Stimulated activated CD4-positive, alpha-beta T cell treated with anti-CD3 and anti-CD28 coated beads, Interleukin-15, amount 100 ng/mL, for 24 hours (primary cell): ENCODE measurements at places on chromosomes 16 and 17.

GRCh38 chr16:29995324-29995910 is at the start of gene HIRIP3:
HIRIP3 (minus strand) TSS chr16:29995617; CDS start chr16:29995605, 12 bp downstream.
- peak; percentile 91 for DNase-seq

DNA sequence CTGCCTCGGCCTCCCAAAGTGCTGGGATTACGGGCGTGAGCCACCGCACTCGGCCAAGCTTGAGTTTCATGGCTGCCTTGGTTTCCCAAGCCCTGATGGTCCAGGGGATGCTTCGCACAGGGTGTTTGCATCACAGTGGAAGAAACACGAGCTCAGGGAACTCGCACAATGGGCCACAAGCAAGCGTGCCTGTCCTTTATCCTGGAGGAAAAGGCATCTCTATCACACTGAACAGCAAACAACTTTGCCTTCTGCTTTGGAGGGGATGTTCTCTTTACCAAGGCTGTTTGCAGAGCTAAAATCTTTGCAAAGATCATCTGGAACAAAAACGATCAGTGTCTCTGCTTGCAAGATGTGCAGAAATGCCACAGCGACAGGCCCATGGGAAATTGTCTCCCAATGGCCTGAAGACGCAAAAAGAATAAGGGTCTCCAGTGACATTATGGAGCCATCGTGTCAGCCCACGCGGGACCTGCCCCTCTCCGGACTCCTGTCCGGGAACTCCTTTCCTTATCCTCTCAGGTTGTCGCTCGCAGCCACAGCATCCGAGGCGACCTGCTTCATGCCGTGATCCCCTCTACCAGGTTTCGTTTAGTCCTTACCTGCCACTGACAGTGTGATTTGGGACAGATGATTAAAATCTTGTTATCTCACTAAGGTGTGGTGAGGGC is 44.1 kb upstream of the CBFA2T3 start:
- DNase-seq, result no peak

DNA sequence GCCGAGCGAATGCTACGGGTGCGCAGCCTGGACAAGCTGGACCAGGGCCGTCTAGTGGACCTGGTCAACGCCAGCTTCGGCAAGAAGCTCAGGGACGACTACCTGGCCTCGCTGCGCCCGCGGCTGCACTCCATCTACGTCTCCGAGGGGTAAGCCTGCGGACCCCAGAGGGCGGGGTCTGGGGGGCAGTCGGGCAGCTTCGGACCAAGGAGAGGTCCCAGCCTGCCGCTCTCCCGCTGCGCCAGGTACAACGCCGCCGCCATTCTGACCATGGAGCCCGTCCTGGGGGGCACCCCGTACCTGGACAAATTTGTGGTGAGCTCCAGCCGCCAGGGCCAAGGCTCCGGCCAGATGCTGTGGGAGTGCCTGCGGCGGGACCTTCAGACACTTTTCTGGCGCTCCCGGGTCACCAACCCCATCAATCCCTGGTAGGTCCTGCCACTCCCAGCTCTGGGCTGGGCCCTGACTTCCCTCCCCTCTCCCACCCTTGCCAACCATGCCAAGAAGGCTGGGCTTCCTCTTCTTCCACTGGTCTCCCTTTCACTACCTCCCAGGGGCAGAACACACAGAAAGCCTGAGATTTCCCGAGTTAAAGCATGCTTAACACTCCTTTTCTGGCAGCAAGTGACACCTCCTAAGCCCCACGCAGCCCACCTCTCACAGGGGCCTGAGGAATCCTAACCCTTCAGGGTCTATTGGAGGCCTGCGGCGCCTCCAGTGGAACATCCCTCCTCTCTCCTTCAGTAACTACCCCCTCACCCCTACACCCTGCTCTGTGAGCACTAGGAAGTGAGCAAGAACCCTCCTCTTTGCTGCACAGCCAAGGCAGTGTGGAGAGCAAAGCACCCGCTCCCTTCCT is 3.2 kb downstream of the NAGS start:
- no peak for DNase-seq

DNA sequence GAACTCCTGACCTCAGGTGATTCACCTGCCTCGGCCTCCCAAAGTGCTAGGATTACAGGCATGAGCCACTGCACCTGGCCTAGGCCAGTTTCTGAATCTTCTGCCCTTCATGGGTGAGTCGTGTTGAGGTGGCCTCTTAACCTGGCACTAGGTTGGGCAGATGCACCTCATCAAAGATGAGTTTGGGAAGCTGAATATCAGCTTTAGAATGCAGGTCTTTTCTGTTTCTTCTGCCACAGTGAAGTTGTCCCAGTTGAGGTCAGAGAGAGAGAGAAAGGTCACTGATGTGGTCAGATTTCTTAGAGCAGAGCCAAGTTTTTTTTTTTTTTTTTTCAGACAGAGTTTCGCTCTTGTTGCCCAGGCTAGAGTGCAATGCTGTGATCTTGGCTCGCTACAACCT is 111.3 kb upstream of the WSCD1 start:
- no peak for DNase-seq

GRCh38 chr16:62927122-62927521 is 890.9 kb upstream of the CDH8 start:
- DNase-seq, result no peak

GRCh38 chr16:50831751-50832150 is 89.9 kb downstream of the CYLD start:
- DNase-seq, result no peak

GRCh38 chr16:23857881-23858269 is 22.1 kb downstream of the PRKCB start:
- no peak for DNase-seq

- DNase-seq, result peak; percentile 81
These were observed 86.1 kb downstream of the ZDHHC7 start for GRCh38 chr16:84925092-84925772.

GRCh38 chr16:69834807-69835466 is 72.8 kb downstream of the WWP2 start:
- no peak for DNase-seq

GRCh38 chr16:84416407-84417321 is 48.3 kb downstream of the ATP2C2 start:
- DNase-seq, result no peak

DNA sequence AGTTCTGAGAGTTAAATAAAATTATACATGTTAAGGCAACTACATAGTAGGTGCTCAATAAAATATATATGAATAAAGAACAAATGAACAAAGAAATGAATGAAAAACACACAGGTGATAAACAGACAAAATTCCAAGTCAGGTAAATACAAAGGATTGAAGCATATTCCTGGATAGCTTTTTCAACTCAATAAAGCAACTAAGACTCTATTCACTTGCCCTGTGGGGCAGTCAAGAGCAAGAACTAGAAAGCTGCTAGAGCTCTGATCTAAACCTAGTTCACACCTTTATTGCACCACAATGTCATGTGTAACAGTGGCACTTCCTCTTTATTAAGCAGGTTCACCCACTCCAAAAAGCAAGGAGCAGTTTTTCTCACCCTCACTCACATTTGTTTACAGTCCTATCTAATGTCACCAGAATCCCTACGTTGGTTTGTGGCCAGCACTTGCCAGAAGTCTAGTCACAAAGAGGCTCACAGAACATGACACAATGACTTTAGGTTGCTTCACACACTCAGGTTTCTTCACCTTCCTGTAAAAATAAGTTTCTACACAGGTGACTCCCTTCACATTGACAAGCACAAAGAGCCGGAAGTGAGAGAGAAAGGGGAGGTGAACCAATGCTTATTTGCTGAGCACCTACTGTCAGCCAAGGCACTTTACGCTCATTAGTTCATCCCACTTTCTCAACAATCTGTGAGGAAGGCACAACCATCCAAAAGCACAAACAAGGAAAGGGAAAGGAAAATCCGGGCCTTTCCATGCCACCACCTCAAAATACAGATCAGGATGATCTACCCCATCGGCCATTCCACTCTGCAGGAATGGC is 70.8 kb downstream of the XPO6 start:
- peak; percentile 43 for DNase-seq

DNA sequence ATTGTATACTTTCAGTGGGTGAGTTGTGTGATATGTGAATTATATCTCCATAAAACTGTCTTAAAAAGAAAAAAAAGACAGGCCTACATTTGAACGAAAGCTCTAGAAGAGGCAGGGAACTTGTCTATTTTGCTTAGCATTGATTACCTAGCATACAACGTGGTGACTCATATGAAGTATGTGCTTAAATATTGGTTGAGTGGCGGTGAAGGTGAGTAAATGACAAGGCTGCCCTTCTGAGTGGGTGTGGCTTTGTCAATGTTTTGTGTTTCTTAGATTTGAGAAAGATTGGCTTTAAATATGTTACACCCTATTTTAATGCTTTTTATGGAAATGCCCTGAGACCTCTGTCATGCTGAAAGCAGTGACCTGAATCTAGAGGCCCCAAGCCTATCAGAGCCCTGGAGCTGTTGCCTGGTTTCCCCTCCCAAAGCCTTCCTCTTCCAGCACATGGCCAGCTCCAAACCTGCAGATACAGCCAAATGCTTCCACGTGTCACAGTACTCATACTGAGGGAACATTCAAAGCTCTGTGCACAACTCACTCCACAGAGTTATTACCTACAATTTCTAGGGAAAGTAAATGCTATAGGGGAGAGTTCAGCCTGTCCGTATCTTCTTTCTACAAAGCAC is 260.0 kb downstream of the PHKB start:
- DNase-seq, result no peak

DNA sequence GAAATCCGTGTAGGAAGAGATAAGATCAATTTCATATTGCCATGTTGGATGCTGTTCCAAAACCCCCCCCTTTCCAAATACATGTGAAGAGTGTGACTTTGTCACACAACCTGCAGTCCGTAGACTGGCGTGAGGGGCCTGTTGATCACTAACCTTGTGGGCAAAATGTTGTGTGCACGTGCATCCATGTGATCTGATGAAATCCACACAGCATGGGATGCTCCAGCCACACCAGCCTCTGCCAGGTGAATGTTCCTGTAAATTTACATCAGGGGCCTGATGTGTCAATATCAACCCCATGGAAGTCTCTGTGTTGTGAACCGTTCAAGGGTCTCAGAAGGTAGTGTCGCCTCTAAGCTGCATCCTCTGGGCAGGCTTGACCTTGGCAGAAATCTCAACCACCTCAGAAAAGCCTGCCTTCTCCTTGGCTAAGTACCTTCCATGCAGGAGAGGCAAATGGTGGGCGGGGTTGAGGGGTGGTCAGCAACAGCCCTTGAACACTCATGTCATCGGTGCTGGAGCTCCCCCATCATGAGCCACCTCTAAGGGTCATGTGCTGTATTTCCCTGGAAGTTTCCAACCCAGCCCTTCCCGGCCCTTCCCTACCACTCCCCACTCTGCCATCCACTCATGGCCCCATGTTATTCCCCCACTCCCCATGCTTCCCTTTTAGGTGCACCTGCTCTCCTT is 78.2 kb upstream of the DNAH17 start:
- no peak for DNase-seq

- no peak for DNase-seq
These were observed 23.9 kb upstream of the NLK start for GRCh38 chr17:28018439-28019070.

- no peak for DNase-seq
These were observed 1449.7 kb downstream of the CDH8 start for GRCh38 chr16:60586493-60586892.

DNA sequence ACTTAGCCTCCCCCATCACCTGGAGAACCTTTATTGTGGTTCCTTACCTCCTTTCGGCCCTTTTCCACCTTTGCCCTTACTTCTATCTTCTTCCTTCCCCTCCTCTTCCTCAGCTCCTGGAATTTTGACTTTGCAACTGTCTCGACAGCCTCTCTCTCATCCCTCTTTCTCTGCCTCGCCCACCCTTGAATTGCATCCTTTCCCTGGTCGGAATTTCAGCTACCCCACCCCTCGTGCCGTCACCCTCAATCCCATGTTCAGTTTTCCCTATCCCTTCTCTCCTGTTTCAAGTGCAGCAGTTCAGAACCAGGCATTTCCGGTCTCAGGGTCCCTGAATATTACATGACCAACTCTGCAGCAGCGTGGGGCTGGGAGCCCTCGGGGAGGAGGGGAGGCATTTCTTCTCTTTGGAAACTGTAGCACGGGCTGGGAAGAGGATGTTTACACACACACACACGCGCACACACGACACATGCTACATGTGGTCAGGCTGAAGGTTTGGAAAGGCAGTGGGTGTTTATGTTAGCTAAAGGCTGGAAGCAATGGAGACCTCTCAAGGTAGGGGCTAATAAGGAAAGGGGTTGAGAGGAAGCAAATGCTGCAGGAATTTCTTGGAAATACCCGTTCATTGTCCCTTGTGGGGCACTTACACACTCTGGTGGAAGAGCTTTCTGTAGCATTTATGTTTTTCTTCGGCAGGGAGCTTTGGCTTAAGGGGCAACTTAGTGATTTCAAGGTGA is 971 bp downstream of the MINK1 start:
- peak; percentile 14 for DNase-seq

DNA sequence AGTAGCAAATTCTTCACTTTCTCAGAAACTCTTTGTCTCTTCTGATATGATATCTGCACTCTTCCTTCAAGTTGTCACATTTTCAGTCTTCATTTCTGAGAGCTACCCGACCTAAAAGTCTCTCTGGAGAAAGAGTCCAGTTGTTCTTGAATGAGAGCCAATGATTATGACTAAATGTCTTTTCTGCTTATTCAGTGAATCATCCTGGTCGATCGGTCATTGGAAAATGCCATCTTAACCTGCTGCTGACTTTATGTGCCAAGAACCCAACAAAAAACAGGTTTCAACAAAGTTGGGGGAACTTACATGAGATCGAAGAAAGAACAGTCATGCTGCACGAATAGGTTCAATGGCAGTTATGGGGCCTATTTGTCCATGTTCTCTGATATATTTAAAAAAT is 15.9 kb downstream of the SOX9 start:
- DNase-seq, result no peak

- DNase-seq, result no peak
These were observed 17.9 kb downstream of the NDUFAB1 start for GRCh38 chr16:23578101-23578830.

- DNase-seq, result no peak
These were observed 32.0 kb upstream of the TOX3 start for GRCh38 chr16:52578829-52579498.

- DNase-seq, result no peak
These were observed 171.7 kb downstream of the ABCC12 start for GRCh38 chr16:47983999-47984580.

DNA sequence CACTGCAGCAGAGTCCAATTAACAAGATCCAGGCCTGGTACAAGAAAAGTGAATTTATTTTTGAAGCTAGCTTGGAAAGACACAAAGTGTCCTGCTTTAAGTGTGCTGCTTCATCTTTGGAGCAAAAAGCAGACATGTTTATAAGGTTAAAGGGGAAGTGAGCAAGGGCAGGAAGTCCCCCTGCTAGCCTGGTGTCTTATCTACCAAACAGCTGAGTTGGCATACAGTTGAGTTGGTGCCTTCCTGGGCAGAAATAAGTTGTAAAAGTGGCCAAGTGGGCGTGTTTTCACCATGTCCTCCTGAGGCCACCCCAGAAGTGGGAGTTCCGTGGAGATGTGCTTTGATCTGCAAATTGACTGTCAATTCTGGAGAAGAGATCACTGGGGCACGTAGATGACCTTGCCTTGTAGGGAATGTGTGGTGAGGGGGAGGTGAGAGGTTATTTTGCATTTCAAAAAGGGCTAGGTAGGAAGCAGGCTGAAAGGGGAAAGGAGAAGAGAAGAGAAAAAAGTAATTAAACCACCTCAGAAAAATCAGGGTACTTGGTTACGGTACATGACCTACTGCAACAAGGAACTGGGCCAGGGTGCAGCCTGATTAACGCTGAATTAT is 38.3 kb upstream of the HSBP1 start:
- no peak for DNase-seq

GRCh38 chr17:31699281-31699680 is 159.8 kb downstream of the COPRS start:
- DNase-seq, result no peak

- DNase-seq, result no peak
These were observed 28.5 kb upstream of the C17orf107 start for GRCh38 chr17:4870855-4871254.

- DNase-seq, result no peak
These were observed 1052.6 kb upstream of the RBFOX1 start for GRCh38 chr16:6280055-6280454.

- no peak for DNase-seq
These were observed 23.8 kb downstream of the SLC12A3 start for GRCh38 chr16:56888806-56889205.
